GM23338 (cell line): ENCODE measurements at places on chromosomes 6 and 20. TPM values are rescaled to one million over a fixed set of nuclear protein-coding genes. Genes with fewer than 3 reads are reported as not detected.

ZSCAN9 gene
- 10.9 and 11.9 TPM in 2 replicates for total RNA-seq

- H3K27ac ChIP-seq: no peak overlapping the region
- no peak for DNase-seq
- H3K4me1 ChIP-seq: peaks cover 12% of the 10 kb centered on the region
Observed at GRCh38 chr6:225121-225721, 67.1 kb upstream of the DUSP22 start.

- H3K4me3 ChIP-seq: no peak overlapping the region
- no peaks in the 10 kb centered on the region for H3K27me3 ChIP-seq
- H3K4me1 ChIP-seq: no peaks in the 10 kb centered on the region
- H3K36me3 ChIP-seq: peaks cover 16% of the 10 kb centered on the region; the same call in 1 of the 2 replicates
Observed at GRCh38 chr20:2984956-2985661, 58.3 kb upstream of the GNRH2 start.

DNA sequence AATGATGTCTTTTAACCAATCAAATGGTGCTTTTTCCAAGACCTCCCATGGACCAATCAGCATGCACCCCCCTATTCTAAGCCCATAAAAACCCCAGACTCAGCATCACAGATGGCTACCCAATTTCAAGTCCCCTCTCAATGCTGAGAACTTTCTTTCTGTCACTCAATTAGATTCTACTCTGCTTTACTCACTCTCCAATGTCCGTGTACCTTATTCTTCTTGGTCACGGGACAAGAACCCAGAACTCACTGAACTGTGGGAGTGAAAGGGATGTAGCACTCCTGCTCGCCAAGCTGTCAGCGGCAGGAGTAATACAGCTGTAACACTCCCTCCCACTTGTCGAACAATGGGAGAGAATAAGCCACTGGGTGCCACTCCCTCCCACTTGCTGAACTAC is 20.8 kb upstream of the MAP7 start:
- no peak overlapping the region for H3K27ac ChIP-seq
- no peaks in the 10 kb centered on the region for H3K27me3 ChIP-seq
- peaks cover 13% of the 10 kb centered on the region for H3K36me3 ChIP-seq

GRCh38 chr6:3919130-3919628 is 70.0 kb downstream of the FAM50B start:
- no peaks in the 10 kb centered on the region for H3K27me3 ChIP-seq
- no peak overlapping the region for H3K4me3 ChIP-seq
- 0 out of 2 replicates have a peak, but pooled peaks cover 4% of the 10 kb centered on the region for H3K36me3 ChIP-seq
- DNase-seq: no peak
- H3K27ac ChIP-seq: no peak overlapping the region
- H3K4me1 ChIP-seq: peaks cover 10% of the 10 kb centered on the region; the same call in 1 of the 2 replicates

OVOL2 gene
- 11.2 and 21.1 TPM in 2 replicates for total RNA-seq

- H3K36me3 ChIP-seq: no peaks in the 10 kb centered on the region
- DNase-seq: no peak
- no peak overlapping the region for H3K27ac ChIP-seq
- H3K4me3 ChIP-seq: no peak overlapping the region
- H3K4me1 ChIP-seq: peaks cover 24% of the 10 kb centered on the region
- H3K27me3 ChIP-seq: no peaks in the 10 kb centered on the region
Observed at GRCh38 chr20:62032609-62033368, 32.9 kb downstream of the TAF4 start.

ADAM33 gene
- 4.0 and 6.0 TPM in 2 replicates for total RNA-seq

DNA sequence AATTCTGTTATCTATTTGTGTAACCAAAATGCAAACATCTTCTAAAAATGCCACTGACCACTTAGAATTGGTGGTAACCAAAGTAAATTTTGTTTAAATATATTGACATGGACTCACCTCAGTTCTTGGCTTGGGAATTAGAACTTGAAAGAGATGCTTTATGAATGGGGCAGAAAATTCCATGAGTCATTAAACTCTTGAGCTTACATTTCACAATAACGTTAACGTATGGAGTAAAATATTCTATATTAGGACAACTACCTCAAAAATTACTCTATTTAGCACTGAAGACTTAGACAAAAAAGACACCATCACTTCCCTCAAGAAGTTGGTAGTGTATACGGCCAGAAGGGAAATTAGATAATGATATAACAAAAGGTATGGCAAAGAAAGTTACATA is 752.2 kb upstream of the MARCKS start:
- H3K4me3 ChIP-seq: no peak overlapping the region
- H3K4me1 ChIP-seq: no peaks in the 10 kb centered on the region
- H3K27me3 ChIP-seq: no peaks in the 10 kb centered on the region
- no peak overlapping the region for H3K27ac ChIP-seq
- no peaks in the 10 kb centered on the region for H3K36me3 ChIP-seq

- H3K4me3 ChIP-seq: no peak overlapping the region
- DNase-seq: no peak
- H3K4me1 ChIP-seq: no peaks in the 10 kb centered on the region
Observed at GRCh38 chr6:15631432-15631831, 31.4 kb downstream of the DTNBP1 start.

- peaks cover 13% of the 10 kb centered on the region for H3K4me1 ChIP-seq
- H3K27me3 ChIP-seq: no peaks in the 10 kb centered on the region
- no peak for DNase-seq
Observed at GRCh38 chr6:27062755-27063154, 184.7 kb upstream of the PRSS16 start.

EXOC2 gene
- 90.1 and 93.6 TPM in 2 replicates for total RNA-seq

DNA sequence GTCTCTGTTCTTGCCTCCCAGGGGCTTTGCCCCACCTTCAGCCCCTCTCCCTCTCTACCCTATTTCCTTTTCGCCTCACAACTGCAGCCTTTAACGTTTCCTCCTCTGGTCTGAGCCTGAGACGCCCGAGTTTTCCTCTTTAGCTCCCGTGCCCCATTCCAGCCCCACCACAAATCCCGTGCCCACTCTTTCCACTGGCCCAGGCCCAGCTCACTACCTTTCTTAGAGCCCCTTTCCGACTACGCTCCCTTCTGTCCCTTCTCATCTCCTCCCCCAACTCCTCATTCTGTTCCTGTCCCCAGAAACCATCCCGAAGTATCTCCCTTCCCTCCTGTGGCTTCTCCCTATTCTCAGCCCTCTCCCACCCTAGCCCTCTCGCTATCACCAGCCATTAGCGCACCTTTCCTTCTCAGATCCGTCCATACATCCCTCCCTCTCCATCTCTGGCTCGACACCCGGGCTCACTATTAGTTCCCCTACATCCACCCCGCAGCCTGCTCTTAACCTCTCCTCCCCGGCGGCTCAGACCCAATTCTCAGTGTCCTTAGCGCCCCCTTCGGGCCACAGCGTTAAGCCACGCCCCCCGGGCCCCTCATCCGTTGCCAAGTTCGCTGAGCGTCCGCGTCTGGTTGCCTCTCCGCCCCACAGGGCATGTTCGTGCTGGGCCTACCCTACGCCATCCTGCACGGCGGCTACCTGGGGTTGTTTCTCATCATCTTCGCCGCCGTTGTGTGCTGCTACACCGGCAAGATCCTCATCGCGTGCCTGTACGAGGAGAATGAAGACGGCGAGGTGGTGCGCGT is 2.7 kb downstream of the SLC32A1 start:
- no peak overlapping the region for H3K27ac ChIP-seq
- H3K4me1 ChIP-seq: peaks cover 52% of the 10 kb centered on the region
- H3K27me3 ChIP-seq: peaks cover 99% of the 10 kb centered on the region
- H3K4me3 ChIP-seq: peak overlapping the region; percentile 61
- DNase-seq: peak; percentile 98

GRCh38 chr6:28280595-28281287 is 631 bp upstream of the PGBD1 start:
- peaks cover 14% of the 10 kb centered on the region for H3K4me1 ChIP-seq
- H3K27me3 ChIP-seq: no peaks in the 10 kb centered on the region
- H3K36me3 ChIP-seq: 0 out of 2 replicates have a peak, but pooled peaks cover 19% of the 10 kb centered on the region
- H3K4me3 ChIP-seq: peak overlapping the region; percentile 97
- no peak overlapping the region for H3K27ac ChIP-seq

GRCh38 chr6:43547222-43547621 is 28.6 kb downstream of the XPO5 start:
- DNase-seq: no peak
- H3K36me3 ChIP-seq: peaks cover 96% of the 10 kb centered on the region
- no peaks in the 10 kb centered on the region for H3K4me1 ChIP-seq
- no peak overlapping the region for H3K27ac ChIP-seq
- no peaks in the 10 kb centered on the region for H3K27me3 ChIP-seq

NEURL2 gene
- total RNA-seq: 7.6 and 10.9 TPM in 2 replicates

DNA sequence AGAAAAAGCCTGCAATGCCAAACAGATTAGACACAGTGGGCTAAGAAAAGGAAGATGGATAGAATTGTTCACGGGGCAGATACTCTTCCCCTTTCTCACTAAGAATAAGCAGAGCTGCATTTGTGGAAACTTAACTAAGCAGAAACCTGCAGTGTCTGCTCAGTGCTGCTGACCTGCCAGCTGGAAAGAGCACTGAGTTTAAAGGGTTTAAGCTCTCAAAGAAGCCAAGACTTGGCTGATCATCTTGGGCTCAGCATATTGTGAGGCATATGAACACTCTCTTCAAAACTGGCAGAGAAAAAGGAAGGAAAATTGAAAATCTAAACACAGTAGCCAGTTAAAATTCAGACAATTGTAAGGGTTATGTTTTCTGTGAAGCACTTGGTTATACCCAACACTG is 711.1 kb upstream of the EPHA7 start:
- H3K4me1 ChIP-seq: peaks cover 13% of the 10 kb centered on the region; the same call in 1 of the 2 replicates
- H3K27ac ChIP-seq: no peak overlapping the region
- H3K36me3 ChIP-seq: no peaks in the 10 kb centered on the region
- peak; percentile 24 for DNase-seq
- no peaks in the 10 kb centered on the region for H3K27me3 ChIP-seq

DNA sequence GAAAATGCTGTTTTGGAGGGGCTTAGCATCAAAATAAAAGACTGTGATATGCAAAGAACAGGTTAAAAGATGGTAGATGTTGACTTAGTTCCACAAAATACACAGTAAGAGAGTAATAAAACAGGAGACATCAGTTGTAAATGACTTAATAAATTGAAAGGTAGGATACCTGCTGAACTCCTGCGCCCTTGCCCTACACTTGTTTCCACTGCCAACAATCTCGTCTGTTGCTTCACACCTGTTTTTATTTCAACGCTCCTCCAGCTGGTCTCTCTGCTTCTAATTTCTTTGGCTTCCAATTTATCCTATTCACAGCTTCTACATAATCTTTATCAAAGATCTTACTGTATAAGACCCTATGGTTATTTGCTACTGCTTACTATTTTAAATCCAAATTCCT is 115.9 kb upstream of the BEND3 start:
- no peaks in the 10 kb centered on the region for H3K36me3 ChIP-seq
- no peak for DNase-seq
- no peak overlapping the region for H3K27ac ChIP-seq
- H3K27me3 ChIP-seq: no peaks in the 10 kb centered on the region

- peak overlapping the region; percentile 44; the same call in 1 of the 2 replicates for H3K4me3 ChIP-seq
- H3K4me1 ChIP-seq: peaks cover 85% of the 10 kb centered on the region
- no peaks in the 10 kb centered on the region; the same call in 1 of the 2 replicates for H3K36me3 ChIP-seq
- no peak overlapping the region for H3K27ac ChIP-seq
Observed at GRCh38 chr20:22576273-22576672, 8.1 kb downstream of the FOXA2 start.
